ENCODE measurements at places on chromosomes 7 and 10. TPM values are rescaled to one million over a fixed set of nuclear protein-coding genes. Genes with fewer than 3 reads are reported as not detected.

DNAH11 gene
- 2.5 TPM for total RNA-seq

- no peak for DNase-seq
Observed at GRCh38 chr7:137276189-137276588, 67.3 kb downstream of the PTN start.

DNA sequence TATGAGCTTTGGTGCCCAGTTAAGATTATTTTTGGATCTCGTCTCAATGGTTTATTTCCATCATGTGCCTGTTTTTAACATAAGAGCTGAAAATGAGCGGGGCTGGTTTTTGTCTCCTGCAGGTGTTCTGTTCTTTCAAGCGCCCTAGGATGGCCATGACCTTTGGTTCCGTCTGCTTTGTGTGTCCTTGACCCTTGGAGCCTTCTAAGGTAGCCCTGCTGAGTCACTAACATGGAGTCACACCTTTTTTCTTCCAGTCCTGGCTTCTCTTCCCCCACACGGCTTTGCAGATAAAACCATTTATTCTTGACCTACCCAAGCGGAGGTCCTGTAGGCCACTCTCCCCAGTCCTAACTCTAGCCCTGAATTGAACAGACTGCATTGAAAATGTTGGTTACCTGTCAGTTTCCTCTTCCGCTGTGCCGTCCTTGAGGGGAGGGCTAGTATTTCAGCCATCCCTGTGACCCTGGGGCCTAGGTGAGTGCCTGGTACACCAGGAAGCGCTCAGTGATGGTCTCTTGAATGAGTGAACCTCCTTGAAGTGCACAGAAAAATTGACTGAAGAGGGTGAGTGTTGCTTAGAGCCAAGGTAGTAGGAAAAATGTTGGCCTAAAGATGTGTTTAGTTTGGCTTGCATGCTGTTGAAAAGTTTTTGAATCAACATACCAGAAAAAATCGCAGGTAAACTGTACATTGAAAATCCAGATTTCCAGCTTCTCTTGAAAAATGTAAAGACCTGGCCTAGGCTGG, 48.0 kb downstream of the CAMK1D start:
- no peak for DNase-seq

SPAM1 gene
- total RNA-seq = not detected

VAX1 gene
- total RNA-seq = not detected

PAX4 gene
- total RNA-seq = not detected

TMEM184A gene
- 1.5 TPM for total RNA-seq

- DNase-seq = no peak
Observed at GRCh38 chr7:80498481-80499349, 13.1 kb downstream of the GNAT3 start.

- peak; percentile 39 for DNase-seq
Observed at GRCh38 chr10:124347956-124348355, 70.8 kb downstream of the OAT start.

ELAPOR2 gene
- total RNA-seq = 36.8 TPM

DNA sequence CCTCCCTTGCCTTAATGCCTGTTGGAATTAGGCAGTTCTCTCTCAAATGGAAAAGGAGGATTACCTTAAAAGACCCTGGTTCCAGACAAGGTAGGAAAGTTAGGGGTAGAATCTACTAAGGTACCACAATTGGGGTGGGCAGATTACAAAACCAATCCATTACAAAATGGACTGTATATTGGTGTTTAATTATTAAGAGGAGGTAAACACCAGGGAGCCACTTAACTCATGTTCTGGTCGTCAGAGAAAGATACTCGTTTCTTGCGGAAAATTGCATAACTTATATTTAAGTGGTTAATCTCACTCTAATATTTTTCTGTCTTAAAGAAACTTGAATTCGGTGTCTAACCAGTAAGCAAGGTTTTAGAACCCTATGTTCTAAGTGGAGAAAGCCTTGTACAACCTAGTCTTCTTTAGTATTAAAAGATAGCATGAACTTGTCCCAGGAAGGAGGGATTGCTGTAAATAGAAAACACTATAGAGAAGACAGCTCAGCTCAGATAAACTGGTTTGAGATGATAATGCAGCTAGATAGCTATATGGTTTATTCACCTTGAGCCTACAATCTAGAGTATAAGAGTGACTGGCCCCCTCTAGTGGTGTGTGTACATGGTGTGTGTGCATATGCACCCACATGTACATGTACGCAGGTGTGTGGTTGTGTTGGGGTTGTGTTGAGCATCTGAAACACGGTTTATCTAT, 58.0 kb upstream of the STRIP2 start:
- DNase-seq = no peak

- DNase-seq = no peak
Observed at GRCh38 chr10:94310369-94310768, 52.4 kb downstream of the NOC3L start.

- no peak for DNase-seq
Observed at GRCh38 chr7:143279186-143280098, 5.3 kb upstream of the TMEM139 start.

DNA sequence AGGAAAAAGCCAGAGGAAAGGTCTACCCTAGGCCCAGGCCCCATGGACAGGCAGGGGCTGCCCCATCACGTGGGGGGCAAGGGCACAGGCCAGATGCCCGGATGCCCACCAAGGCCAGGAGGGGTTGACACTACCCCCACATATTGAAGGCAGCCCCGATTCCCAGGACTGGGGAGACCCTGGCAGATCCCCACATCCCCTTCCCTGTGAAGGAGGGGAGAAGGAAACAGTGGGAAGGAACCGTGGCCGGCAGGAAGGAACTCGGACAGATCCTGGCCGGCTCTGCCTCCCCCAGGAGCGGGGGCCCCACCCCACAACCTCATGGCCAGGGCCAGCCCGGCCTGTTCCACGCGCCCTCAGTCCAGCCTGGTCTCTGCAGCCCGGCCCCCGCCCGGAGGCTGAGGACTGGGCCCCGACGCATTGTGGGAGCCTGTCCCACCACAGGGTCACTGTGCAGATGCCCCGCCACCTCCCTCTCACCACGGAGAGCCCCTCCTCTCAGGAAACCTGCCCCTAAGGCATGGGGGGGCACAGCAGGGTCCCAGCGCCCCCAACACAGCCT, 41.3 kb downstream of the PAPOLB start:
- DNase-seq = peak; percentile 16

FAM171A1 gene
- total RNA-seq = 37.4 TPM

PIK3CG gene
- total RNA-seq = not detected

NPSR1 gene
- total RNA-seq = not detected

- DNase-seq = no peak
Observed at GRCh38 chr10:95475827-95476468, 85.2 kb downstream of the SORBS1 start.

SFXN2 gene
- total RNA-seq = 32.7 TPM

- DNase-seq = no peak
Observed at GRCh38 chr10:110870823-110871297, 868 bp upstream of the PDCD4 start.

DNA sequence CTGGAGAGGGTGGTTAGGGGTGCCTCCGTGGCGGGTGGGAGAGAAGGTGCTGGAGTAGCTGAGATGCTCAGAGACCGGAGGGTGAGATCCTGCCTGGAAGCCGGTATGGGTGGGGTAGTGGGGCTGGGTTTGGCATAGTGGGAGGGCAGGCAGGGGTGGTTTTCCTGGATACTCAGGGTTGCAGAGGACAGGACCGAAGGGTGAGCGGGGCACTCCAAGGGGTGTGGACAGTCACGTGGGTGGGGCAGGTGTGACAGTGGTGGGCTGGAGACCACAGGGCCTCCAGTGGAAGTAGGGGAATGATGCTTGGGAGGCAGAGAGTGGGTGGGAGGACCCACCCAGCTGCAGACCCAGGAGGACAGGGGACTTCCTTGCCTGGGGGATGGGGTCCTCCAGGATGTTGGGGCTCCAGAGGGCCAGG, 1.9 kb downstream of the SCART1 start:
- no peak for DNase-seq

DNA sequence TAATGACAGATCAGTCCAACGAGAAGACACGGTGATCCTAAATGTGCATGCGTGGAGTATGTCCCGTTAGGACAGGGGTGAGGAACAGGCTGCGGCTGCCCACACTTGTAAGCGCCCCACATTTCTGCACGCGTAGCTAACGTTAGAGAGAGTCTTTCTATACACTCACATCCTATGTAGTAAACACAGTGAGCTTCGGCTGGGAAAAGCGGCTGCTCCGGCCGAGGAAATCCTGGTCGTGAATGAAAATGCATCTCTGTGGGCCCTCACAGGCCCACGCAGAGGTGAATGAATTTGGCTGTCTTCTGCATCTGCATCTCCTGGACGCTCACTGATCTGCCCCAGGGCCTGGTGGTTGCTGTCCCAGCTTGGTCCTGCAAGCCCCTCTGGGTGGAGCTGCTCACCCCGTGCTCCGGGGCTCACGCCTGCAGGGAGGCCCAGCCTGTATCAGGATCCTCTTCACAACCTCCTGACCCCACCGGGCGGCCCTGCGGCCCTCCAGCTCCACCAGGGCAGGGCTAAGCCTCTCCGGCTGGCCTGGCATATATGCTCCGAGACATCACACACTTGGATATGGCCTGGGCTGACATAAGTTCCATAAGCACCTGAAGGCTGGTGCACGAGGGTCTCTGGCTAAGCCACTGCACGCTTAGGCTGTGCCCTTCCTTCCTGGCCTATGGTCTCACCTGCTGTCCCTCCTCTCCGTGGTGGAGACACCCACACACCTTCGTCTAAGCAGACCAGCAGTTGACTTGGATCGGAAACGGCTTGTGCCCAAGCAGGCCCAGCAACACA, 117.9 kb upstream of the DIP2C start:
- DNase-seq = no peak

COL1A2 gene
- 42.8 TPM for total RNA-seq

DNA sequence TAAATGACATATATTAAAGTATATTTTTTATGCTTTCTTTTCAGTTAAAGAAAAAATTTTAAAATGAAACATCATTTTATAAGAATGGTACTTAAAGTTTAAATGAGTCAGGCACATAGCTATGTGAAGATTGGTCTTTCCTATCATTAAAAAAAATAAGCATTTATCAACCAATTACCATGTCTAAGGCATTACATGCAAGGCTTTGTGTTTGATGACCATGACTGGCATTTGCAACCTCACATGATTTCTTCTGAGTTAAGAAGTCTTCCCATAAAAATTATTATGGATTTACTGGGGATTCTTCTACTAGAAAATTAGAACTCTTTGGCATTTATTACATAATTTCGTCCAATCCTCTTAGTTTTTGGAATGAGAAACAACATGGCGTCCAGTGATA, 776.1 kb downstream of the MAGI2 start:
- no peak for DNase-seq

DNA sequence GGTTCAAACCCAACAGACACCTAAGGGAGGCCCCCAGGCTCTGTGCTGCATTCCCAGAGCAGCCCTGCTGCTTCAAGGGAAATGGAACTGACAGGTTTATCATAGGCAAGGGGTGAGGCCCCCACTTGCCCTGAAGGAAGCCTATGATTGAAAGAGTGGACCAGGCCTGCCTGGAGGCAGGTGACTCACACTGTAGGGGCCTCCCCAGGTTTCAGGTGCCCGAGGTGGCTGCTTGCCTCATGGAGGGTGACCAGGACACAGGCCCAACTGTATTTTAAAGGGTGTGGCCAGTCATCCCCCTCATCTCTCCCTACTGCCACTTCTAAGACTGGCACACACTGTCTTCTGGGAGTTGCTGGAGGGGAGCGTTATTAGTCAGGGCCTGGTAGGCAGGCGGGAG, 85.4 kb downstream of the ATXN7L1 start:
- no peak for DNase-seq

DNA sequence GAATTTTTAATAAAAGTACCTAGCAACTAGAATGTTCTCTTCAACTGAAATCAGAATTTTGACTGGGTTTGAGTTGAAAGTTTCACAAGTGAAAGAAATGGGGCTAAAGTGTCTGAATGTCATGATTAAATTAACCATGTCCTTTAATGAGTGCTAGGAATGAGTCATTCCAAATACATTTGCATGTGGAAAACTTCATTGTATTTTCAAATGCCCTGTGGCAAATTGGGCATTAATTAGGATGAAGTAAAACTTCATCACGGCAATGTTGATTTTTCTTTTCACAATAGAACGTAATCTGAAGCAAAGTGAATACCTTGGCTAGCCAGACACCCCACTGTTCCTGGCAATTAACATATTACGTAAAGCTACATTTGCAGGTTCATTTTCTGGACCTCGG, 166.6 kb downstream of the KIAA1217 start:
- no peak for DNase-seq

DNA sequence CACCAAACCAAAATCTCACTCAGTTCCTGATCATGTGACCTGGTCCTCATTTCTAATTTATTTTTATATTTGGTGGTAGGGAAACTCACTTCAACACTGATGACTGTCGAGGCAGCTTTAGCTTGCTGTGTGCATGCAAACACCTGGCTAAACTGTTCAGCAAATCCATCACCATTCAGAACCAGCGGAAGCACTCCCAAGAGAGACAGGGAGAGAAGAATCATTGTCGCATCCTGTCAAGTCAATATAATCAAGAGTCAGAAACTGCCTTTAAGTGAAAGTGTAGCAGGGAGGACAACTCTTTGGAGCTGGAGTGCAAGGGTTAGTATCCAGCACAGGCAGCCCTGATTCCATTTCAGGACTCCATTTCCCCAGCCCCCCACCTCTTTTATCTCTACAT, 300.7 kb downstream of the XPNPEP1 start:
- no peak for DNase-seq

- DNase-seq = no peak
Observed at GRCh38 chr7:88322151-88322550, 15.5 kb upstream of the STEAP4 start.

DNA sequence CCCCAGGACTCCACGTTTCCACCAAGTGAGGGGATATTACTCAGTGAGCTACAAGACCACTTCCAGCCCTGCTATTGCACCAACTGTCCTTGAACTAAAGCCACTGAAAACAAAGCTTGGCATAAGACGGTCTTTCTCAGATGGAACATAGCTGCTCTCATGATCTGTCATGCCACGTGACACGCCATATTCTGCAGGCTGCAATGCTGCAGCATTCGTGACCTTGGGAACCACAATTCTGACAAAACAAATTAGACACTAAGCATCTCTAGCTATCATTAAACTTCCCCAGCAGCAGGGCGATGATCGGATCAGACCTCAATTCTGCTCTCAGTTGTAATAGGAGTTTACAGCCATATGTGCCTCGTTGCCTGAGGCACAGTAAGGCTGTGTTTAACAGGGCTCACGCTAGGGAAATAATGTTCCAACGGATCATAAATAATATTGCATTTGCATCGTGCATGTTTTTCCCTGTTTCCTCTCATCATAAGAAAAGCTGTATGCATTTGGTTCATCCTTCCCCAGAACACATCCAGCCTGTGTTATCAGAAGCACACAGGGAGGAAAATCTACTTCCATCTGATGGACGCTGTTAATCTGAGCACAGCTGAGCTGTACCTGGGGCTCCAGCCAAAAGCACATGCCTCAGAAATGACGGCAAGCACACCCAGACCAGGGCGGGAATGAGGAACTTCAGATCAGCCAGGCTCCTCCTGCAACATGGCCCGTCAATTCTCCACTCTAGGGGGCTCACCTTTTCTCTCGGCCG, 38.6 kb upstream of the CNPY1 start:
- DNase-seq = no peak

GRM3 gene
- 0.15 TPM for total RNA-seq

SH2D4B gene
- not detected for total RNA-seq

DNA sequence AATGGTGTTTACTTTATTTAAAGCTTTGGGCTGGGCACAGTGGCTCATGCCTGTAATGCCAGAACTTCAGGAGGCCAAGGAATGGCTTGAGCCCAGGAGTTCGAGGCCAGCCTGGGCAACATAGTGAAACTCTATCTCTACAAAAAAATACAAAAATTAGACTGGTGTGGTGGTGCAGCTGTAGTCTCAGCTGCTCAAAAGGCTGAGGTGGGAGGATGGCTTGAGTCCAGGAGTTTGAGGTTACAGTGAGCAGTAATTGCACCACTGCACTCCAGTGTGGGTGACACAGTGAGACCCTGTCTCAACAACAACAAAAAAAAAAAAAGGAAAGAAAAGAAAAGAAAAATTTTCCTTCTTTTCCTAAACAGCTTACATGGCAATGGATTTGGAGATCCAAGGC, 22.0 kb downstream of the SLC16A9 start:
- DNase-seq = no peak
